ENCODE measurements at places on chromosomes 3 and 15. TPM values are rescaled to one million over a fixed set of nuclear protein-coding genes. Genes with fewer than 3 reads are reported as not detected.

DNA sequence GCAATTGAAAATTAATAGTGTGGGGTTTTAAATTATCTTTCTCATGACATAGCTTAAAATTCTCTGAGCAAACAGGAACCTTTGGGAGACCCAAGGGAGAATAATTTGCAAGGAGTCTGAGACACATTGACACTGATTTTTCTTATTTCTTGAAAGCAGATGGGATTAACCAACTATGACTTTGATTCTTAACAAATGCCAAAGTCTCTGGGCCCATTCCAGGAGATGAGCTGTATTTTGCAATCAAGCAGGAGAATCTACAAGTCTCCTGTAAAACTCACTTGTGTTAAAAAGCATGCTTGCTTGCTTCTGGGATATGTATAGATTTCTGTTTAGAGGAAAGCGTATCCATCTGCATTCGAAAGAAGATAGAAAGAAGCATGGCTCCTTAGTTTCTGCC is 71.3 kb upstream of the STT3B start:
- H3K27me3 ChIP-seq = no peaks in the 10 kb centered on the region
- H3K36me3 ChIP-seq = no peaks in the 10 kb centered on the region
- no peak for DNase-seq
- peak overlapping the region; percentile 70 for H3K4me3 ChIP-seq
- H3K27ac ChIP-seq = peak overlapping the region; percentile 86
- H3K4me1 ChIP-seq = peaks cover 31% of the 10 kb centered on the region

DNA sequence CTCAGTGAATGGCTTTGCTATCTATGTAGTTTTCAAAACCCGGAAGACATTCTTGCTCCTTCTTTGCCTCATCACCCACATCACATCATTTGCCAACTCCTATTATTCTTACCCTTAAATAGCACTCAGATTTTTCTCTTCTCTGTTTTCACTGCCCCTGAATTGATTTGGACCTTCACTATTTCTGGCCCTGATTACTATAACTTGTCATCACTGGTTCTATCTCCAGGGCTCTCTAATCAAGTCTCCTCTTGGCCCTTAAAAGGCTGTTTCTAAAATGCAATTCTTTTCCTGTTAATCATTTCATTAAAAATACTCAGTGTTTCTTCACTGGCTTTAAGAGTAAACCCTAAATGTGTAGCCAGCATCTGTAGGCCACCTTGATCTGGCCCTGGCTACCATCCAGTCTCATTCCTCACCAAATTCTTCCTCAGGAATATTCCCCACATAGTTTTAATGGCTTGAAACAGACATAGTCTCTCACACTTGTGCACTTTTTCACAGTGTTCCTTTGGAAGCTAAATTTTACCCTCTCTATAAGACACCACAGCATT is 437.1 kb upstream of the CBLB start:
- H3K27ac ChIP-seq = no peak overlapping the region

GRCh38 chr3:188707381-188708288 is 464.1 kb upstream of the TPRG1 start:
- H3K27ac ChIP-seq = peak overlapping the region; percentile 9
- H3K27me3 ChIP-seq = no peaks in the 10 kb centered on the region
- peaks cover 15% of the 10 kb centered on the region for H3K36me3 ChIP-seq
- DNase-seq = no peak

GRCh38 chr15:31392761-31393401 is 66.2 kb downstream of the KLF13 start:
- H3K4me1 ChIP-seq = peaks cover 70% of the 10 kb centered on the region
- H3K27me3 ChIP-seq = peaks cover 10% of the 10 kb centered on the region
- H3K4me3 ChIP-seq = peak overlapping the region; percentile 97
- DNase-seq = peak; percentile 37
- peak overlapping the region; percentile 96 for H3K27ac ChIP-seq
- H3K36me3 ChIP-seq = peaks cover 9% of the 10 kb centered on the region

- H3K27me3 ChIP-seq = peaks cover 17% of the 10 kb centered on the region
- no peak for DNase-seq
- H3K27ac ChIP-seq = peak overlapping the region; percentile 42
- peaks cover 28% of the 10 kb centered on the region for H3K4me1 ChIP-seq
- no peaks in the 10 kb centered on the region for H3K36me3 ChIP-seq
These were observed 76.6 kb downstream of the CPN2 start for GRCh38 chr3:194274424-194275085.

GRCh38 chr3:156449710-156450574 is 105.0 kb downstream of the SSR3 start:
- H3K4me1 ChIP-seq = no peaks in the 10 kb centered on the region
- no peak overlapping the region for H3K4me3 ChIP-seq
- no peak overlapping the region for H3K27ac ChIP-seq

- H3K4me1 ChIP-seq = no peaks in the 10 kb centered on the region
- peaks cover 34% of the 10 kb centered on the region for H3K36me3 ChIP-seq
- H3K27me3 ChIP-seq = peaks cover 3% of the 10 kb centered on the region
- no peak for DNase-seq
- no peak overlapping the region for H3K27ac ChIP-seq
These were observed 10.3 kb downstream of the SEC13 start for GRCh38 chr3:10310578-10310977.

DNA sequence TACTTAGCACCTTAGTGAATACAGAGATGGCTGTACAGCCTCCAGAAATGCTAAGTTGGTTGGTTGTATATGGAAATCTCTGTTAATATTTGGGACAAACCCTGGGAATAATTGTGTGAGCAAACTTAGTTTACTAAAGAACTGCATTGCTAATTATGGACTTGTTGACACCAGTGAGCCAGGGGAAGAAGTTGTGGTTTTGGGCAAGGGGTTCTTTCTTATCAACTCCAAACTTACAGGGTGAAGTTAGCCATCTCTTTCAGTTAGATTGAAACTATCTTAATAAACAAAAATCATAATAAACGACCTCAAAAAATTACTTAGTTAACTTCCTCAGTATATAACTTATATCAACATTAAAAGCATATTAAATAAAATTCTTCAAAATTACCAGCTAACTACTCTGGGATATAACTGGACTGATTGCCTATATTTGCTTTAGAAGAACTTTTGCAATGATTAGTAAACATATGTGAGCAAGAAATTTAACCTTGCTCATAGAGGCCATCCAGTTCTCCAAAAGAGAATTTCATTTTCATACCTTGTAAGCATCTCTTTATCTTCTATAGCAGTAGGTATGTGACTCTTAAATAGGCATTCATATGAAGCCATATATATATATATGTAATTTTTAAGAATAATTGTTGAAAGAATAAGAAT is 24.7 kb downstream of the MBNL1 start:
- DNase-seq = no peak
- H3K27ac ChIP-seq = peak overlapping the region; percentile 85
- H3K27me3 ChIP-seq = no peaks in the 10 kb centered on the region
- no peaks in the 10 kb centered on the region for H3K36me3 ChIP-seq

GRCh38 chr3:177237206-177237605 is 39.9 kb upstream of the TBL1XR1 start:
- DNase-seq = no peak
- H3K36me3 ChIP-seq = no peaks in the 10 kb centered on the region
- no peaks in the 10 kb centered on the region for H3K27me3 ChIP-seq
- peaks cover 4% of the 10 kb centered on the region for H3K4me1 ChIP-seq

- no peaks in the 10 kb centered on the region for H3K36me3 ChIP-seq
- no peak overlapping the region for H3K27ac ChIP-seq
- H3K4me1 ChIP-seq = no peaks in the 10 kb centered on the region
- H3K27me3 ChIP-seq = no peaks in the 10 kb centered on the region
These were observed 221.5 kb downstream of the P3H2 start for GRCh38 chr3:189899186-189899585.

- peaks cover 97% of the 10 kb centered on the region for H3K4me1 ChIP-seq
- no peak for DNase-seq
- peak overlapping the region; percentile 100 for H3K4me3 ChIP-seq
- H3K27me3 ChIP-seq = peaks cover 9% of the 10 kb centered on the region
These were observed 25.3 kb downstream of the STARD5 start for GRCh38 chr15:81298611-81299010.

DNA sequence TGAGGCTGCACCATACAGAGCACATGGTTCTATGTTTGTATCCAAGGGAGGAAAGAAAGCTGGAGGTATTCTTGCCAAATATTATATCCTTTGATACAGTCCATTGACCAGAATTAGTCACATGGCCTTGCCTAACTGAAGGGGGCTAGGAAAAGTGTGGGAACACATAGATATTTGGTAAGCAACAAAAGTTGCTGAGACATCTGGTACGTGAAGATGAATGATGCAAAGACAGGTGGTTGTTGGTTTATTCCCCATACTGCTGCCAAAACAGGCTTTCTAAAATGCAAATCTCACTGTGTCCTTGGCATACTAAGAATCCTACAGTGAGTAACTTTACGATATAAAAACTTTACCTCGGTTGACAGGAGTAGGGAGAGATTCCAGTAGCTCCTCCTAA is 162.2 kb downstream of the VGLL3 start:
- H3K36me3 ChIP-seq = no peaks in the 10 kb centered on the region
- H3K4me3 ChIP-seq = no peak overlapping the region

DNA sequence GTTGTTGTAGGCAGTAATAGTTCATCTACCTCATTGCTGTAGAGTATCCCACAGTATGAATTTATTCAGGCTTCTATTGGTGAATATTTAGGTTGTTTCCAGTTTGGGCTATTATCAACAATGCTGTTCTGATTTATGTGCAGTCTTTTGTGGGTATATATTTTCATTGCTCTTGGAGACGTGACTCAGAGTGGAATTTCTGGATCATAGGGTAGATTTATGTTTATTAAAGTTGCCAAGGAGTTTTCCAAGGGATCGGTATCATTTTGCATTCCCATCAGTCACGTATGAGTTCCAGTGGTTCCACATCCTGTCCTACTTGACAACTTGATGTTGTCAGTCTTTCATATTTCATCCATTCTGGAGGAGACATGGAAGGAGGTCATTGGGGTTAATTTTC is 8.4 kb upstream of the HRH1 start:
- H3K27ac ChIP-seq = no peak overlapping the region
- no peaks in the 10 kb centered on the region for H3K36me3 ChIP-seq
- peaks cover 8% of the 10 kb centered on the region for H3K27me3 ChIP-seq
- H3K4me1 ChIP-seq = no peaks in the 10 kb centered on the region
- no peak for DNase-seq
- H3K4me3 ChIP-seq = no peak overlapping the region

DNA sequence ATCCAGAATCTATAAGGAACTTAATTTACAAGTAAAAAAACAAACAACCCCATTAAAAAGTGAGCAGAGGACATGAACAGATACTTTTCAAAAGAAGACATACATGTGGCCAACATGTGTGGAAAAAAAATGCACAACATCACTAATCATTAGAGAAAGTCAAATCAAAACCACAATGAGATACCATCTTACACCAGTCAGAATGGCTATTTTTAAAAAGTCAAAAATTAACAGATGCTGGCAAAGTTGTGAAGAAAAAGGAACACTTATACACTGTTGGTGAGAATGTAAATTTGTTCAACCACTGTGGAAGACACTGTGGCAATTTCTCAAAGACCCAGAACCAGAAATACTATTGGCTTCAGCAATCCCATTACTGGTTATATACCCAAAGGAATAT is 830.0 kb upstream of the ALCAM start:
- no peak overlapping the region for H3K27ac ChIP-seq
- no peaks in the 10 kb centered on the region for H3K36me3 ChIP-seq
- no peak overlapping the region for H3K4me3 ChIP-seq

- peaks cover 12% of the 10 kb centered on the region for H3K36me3 ChIP-seq
- H3K27me3 ChIP-seq = no peaks in the 10 kb centered on the region
- DNase-seq = no peak
- H3K4me1 ChIP-seq = peaks cover 37% of the 10 kb centered on the region
These were observed 208.9 kb downstream of the CHST2 start for GRCh38 chr3:143328451-143328850.

- H3K4me1 ChIP-seq = peaks cover 3% of the 10 kb centered on the region
- H3K4me3 ChIP-seq = no peak overlapping the region
- no peak overlapping the region for H3K27ac ChIP-seq
- H3K36me3 ChIP-seq = no peaks in the 10 kb centered on the region
- no peak for DNase-seq
- H3K27me3 ChIP-seq = peaks cover 3% of the 10 kb centered on the region
These were observed 30.2 kb upstream of the CFAP161 start for GRCh38 chr15:81103857-81104256.

DNA sequence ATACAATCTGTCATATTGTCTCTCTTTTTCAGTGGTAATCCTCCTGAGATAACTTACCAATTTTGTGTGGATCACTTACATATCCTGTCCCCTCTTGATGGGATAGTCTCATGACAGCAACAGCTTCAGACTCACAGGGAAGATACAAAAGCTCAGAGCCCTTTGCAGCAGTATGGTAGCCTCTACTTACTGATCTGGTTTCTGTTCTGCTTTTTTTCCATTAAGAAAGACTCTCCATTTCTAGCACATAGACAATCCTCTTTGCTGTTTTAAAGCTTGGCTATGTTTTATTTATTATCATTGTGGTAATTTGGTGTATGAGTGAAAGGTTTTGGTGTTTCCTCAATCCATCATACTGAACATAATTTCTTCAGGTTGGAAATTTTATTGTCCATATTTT is 25.4 kb upstream of the SOX14 start:
- H3K36me3 ChIP-seq = no peaks in the 10 kb centered on the region
- H3K4me1 ChIP-seq = no peaks in the 10 kb centered on the region
- no peak overlapping the region for H3K27ac ChIP-seq
- no peak for DNase-seq

DNA sequence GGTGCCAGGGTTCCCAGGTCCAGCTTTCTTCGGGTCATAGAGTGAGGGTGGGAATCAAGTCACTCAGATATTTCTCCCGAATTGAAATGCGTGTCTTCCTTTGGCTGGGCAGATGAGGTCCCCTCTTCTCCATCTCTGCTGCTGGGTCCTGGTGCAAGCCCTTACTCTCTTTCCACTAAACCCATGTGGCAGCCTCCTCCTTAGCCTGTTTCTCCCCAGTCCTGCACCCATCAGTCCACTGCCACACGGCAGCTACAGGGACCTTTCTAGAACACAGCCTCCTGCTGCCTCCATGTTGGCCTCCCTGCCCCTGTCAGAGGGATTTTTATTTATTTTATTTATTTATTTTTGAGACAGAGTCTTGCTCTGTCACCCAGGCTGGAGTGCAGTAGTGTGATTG is 237.4 kb upstream of the CTDSPL start:
- no peaks in the 10 kb centered on the region for H3K36me3 ChIP-seq
- DNase-seq = no peak
- no peak overlapping the region for H3K4me3 ChIP-seq
- H3K4me1 ChIP-seq = no peaks in the 10 kb centered on the region

- no peak for DNase-seq
- H3K27ac ChIP-seq = no peak overlapping the region
- no peaks in the 10 kb centered on the region for H3K4me1 ChIP-seq
- no peaks in the 10 kb centered on the region for H3K27me3 ChIP-seq
- H3K4me3 ChIP-seq = no peak overlapping the region
- no peaks in the 10 kb centered on the region for H3K36me3 ChIP-seq
These were observed 230.4 kb upstream of the DCBLD2 start for GRCh38 chr3:99131876-99132275.

Gene DISP2
- 0.03 TPM for polyA plus RNA-seq

Gene FOXB1
- polyA plus RNA-seq = not detected

Gene CLDN11
- polyA plus RNA-seq = not detected

Gene TBC1D5
- polyA plus RNA-seq = 20.5 TPM

Gene BNC1
- polyA plus RNA-seq = not detected

Gene LIPH
- 0.45 TPM for polyA plus RNA-seq

Gene SHC4
- not detected for polyA plus RNA-seq

Gene RTP2
- not detected for polyA plus RNA-seq

Gene CPN2
- polyA plus RNA-seq = not detected

Gene CRYGS
- not detected for polyA plus RNA-seq

Gene TUBGCP5
- polyA plus RNA-seq = 3.6 TPM

Gene IGSF11
- polyA plus RNA-seq = not detected

Gene LYZL4
- polyA plus RNA-seq = not detected

Gene C3orf20
- not detected for polyA plus RNA-seq

All from immature natural killer cell (primary cell).